ENCODE measurements at places on chromosomes 3 and 15.
A peak's percentile ranks its signal among the peaks of the same experiment; 100 is the strongest.

- no peak for DNase-seq
Observed at GRCh38 chr3:194874783-194875182, 189.1 kb downstream of the FAM43A start.

DNA sequence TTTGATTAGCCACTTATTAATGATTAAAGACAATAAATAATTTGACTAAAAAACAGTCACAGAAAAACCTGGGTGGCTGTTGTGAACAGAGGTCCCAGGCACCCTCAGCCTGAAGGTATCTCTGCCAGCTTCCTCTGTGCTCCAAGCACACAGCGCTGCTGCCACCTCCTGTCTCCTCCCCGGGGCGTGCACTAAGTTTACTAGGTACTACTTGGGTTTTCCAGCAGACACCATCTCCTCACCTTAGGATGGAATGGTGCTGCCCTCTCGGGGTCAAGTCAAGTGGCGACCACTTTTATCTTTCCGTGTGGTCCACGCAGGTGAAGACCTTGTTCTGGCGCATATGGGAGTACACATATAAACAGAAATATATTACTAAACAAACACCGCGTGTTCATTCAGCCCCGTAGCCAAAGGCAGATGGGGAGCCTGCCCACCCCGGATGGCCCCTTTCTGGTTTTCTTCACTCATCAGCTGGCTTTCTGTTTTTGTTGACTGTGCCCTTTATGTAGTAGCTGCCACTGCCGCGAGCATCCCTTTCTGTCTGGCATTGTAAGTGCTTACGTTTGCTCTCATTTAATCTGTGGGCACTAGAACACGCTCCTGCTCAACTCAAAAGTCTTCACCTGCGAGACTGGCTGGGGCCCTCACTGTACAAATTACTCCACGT lies 128.0 kb downstream of the LRIG1 start:
- peak; percentile 65 for DNase-seq

DNA sequence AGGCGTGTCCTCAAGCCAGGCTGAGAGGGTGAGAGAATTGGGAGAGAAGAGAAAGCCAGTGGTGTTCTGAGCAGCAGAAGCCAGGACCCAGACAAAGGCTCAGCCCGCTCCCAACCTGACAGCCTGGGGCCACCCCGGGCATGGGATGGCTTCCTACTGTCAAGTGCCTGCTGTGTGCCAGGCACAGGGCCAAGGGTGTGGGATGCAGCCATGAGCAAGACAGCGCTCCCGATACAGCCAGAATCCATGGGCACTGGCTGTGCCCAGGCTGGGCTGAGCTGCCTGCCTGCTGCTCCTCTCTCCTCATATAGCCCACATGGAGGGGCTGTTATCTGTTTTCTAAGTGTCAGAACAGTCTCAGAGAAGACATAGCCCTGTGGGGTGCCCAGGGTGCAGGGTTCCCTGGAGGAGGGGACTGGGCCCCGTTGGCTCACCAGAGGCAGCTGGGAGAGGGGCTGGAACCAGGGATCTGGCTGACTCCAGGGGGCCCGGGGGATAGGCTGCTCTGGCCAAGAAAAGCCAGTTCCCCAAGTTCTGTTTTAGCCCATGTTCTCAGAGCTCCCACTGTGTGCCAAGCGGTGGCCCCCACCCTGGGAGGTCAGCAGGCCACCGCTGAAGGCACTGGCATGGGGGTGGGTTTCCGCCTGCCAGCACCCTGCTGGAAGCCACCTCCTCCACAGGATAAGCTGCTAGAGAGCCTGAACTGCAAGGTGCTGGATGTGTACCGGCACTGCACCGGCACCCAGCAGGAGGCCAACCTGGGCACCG lies 39.0 kb downstream of the CFAP100 start:
- DNase-seq = peak; percentile 43

GRCh38 chr3:172227340-172228035 lies 188.1 kb downstream of the FNDC3B start:
- DNase-seq = no peak

- no peak for DNase-seq
Observed at GRCh38 chr3:119826711-119827608, 45.1 kb downstream of the NR1I2 start.

DNA sequence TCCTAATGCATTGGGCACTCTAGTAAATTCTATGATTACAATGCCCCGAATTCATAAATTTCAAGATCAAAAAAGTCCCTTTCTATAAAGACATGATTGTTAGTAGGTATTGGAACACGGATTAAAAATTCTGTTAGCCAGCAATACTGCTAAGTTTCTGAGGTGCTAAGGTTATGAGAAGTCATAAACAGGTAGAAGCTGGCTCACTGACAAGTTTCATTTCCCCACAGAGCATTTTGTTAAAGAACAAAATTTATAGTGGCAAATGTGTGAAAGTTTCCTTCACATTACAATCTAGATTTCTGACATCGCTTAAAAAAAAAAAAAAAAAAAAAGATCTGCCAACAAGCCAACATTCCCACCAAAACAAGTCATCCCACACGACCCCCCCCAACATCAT lies 12.4 kb upstream of the MAN2C1 start:
- DNase-seq = no peak
